Fibroblast of skin of back (primary cell): ENCODE measurements at places on chromosomes 2 and 18.

- DNase-seq = no peak
Observed at GRCh38 chr2:233692648-233693047, at the start of gene UGT1A6. UGT1A6 (plus strand) TSS chr2:233692890; CDS start chr2:233693005, 115 bp downstream.

- DNase-seq = peak; percentile 93
Observed at GRCh38 chr2:161160226-161161073, at the start of gene TANK. TANK (plus strand) TSS chr2:161160428; CDS start chr2:161179663, 19,235 bp downstream.

DNA sequence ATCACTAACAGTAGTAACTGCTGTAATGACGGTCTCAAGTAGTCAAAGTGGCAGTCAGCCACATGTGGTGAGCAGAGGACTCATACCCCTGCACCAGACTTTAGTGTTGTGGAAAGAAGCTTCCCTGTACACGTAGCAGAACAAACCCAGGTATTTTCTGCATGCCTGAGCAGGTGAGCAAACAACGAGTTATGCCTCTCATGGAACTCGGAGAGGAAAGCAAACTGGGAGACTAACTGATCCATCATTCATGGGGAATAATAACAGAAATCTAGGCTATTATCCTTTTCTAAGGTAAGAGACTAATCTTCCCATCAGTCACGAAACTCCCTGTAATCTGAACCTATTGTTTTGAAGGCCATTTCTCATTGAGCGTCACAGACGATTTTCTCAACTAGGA lies 1495.2 kb upstream of the NXPH2 start:
- no peak for DNase-seq

GRCh38 chr18:13511961-13512577 lies 214.3 kb downstream of the FAM210A start:
- DNase-seq = no peak

DNA sequence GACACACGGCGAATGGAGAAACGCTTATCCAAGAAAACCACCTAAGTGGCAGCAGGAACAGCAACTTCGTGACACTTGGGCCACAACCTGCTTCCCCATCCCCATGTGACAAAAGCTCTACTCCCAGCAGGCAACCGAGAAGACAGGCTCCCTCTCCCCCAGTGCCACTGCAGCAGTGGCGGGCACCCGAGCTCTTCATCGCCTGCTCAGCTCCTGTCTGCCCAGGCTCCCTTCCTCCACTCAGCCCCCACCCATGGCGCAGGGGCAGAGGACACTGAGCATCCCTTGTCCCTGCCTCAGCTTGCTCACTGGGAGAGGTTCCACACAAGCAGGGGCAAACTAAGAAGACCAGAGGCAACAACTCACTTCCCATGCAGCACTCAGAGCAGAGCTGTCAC lies 22.9 kb downstream of the SLC66A2 start:
- no peak for DNase-seq

GRCh38 chr2:2233171-2233826 lies 97.8 kb downstream of the MYT1L start:
- DNase-seq = no peak

GRCh38 chr2:1607971-1608688 lies 136.2 kb downstream of the PXDN start:
- no peak for DNase-seq

DNA sequence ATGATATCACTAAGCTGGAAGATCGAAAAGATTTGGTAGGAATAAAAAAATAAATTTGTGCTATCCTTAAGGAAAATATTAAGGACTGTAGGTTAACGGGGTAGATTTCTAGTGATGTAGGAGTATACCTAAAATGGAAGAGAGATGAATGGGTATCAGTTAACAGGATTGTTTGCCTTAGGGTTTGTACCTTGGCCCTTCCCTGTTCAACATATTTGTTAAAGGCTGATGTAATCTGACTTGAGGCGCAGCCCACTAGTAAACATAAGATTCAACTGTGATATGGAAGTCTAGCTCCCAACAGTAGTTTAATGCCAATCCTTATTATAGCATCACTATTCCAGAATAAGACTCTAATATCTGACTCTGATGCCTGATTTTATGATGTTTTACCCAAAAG lies 685.2 kb downstream of the DCC start:
- DNase-seq = no peak

DNA sequence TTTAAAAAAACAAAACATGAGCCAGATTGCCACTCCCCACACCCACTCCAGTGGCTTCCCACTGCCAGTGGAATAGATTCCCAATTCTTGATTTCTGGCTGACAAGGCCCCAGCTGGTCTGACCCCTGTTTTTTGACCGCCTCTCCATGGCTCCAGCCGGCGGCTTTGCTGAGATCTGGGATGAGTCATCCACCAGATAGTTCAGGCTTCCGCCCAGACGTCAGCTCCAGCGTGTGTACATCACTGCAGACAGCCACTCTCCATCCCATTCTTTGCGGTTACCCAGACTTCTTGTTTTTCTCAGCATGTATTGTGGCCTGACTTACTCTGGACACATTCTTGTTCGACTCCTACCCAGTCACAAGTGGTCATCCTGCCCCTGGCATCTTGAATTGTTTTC lies 227.9 kb downstream of the GBX2 start:
- DNase-seq = peak; percentile 98

DNA sequence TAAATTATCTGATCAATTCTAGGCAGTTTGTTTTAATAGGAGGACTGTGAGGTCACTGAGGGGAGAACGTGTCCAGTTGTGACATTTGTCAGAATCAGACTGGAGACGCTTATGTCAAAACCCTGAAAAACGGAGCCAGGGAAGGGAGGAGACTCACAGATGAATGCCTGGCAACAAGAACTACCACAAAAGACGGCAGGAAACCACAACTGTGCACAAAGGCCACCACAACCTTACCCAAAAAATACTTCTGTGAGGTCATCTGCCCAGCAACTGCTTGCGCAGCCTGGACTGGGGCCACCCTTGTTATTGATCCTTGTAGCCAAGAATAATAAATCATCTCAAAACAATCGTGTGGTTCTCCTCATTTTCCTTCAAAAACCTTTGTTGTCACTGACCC lies 173.0 kb upstream of the ALKAL2 start:
- DNase-seq = no peak

DNA sequence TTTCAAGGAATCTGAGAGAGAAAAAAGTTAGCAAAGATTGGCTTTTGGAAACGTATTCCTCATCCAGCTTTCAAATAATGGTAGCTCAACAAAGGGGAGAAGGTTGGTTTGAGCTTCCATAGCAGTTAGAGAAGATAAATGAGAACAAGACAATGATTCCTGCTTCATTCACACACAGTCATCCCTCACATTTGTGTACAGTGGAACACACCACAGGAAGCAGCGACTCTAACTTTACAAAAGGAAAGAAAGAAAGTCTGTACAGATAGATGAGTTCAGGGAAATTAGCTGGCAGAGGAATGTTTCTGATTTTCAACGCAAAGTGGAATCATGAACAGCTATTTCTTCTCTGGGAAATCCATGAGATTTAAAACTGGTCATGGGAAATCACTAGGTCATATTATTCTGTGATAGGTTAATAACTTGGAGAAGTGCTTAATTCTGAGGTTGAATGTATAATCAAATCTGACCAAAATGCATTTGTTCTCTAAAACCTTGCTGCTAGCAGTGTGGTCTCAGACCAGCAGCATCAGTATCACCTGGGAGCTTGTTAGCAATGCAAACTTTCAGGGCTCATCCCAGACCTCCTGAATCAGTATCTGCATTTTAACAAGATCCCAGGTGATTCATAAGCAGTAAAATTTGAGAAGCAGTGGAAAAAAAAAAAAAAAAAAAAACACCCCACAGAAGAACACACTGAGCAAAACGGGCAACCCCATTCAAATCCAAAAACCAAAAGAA lies 112.0 kb downstream of the GRB14 start:
- DNase-seq = no peak

DNA sequence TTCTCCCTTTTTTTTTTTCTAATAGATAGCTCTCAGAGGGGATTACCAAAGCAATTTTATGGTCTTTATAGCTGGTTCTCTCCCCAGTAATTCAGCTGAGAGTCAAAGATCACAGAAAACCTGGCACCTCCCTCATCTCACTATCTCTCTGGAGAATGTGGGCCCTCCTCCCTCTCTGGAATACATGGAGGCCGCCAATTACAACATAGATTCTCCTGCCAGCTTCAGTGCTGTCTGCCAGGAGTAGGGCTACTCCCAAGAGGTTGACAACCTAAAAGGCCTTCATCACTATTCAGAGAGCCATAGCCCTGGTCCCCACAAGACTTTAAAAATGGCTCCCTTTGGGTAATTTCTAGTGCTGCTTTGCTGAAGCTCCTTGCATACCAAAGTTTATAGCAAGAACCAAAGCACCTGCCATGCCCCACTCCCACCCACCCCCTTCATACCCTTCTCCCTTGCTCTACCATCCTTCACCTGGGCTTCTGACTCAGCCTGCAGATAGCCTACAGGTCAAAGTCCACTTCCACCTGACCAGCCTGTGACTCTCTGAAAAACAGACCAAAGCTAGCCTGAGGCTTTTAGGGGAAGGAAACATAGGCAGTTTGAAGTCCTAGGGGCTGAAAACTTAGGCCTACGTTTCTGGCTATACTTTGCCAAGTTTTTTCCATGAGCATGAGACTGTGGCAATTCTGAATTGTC lies 472.3 kb downstream of the TNS1 start:
- no peak for DNase-seq

GRCh38 chr2:159010340-159010739 lies 41.9 kb downstream of the TANC1 start:
- DNase-seq = peak; percentile 83

DNA sequence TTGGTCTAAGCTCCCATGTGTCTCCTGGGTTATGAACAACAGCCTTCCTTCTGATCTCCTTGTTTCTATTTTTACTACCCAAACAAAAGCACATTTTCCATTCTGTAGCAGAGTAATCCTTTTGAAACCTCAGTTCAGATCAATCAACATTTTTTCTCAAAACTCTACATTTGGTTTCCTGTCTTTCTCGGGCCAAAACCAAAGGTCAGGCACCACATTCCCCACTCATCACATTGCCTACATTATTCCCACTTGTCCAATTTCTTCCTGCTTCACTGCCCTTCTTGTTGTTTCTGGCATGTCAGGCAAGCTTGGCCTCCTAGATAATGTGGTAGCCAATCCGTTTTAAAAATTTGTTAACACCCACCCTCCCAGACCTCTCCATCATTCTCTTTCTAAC lies 196.8 kb downstream of the PPP1R1C start:
- no peak for DNase-seq

- DNase-seq = no peak
Observed at GRCh38 chr2:30580391-30580790, 133.3 kb downstream of the LCLAT1 start.

DNA sequence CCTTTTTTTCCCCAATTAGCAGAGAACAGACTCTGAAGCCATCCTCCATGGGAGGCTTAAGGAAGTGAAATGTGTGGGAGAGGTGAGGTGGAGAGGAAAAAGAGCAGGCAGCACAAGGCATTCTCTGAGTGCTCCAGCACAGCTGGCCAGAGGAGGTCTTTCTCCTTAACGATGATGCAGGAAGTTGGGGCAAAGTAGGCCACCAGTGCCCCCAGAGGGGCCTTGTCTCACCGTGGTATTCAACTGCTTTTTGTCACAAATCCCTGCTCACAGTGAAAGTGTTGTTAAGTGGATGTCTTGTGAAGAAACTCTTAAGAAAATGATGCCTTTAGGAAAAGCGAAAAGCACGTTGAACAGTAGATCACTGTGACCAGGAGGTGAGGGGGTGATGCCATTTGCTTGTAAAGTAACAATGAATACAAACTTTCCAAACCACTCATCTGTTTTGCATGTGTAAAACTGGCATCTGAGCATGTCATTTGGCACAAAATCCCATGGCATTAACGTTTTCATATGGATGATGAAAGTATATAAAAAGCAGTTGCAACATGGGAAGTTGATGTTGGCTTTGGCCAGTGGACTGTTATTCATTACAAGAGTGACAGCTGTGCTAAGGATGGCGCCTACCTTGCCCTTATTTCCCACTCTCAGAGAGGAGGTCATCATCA lies 49.2 kb upstream of the CDC42EP3 start:
- DNase-seq = peak; percentile 71

DNA sequence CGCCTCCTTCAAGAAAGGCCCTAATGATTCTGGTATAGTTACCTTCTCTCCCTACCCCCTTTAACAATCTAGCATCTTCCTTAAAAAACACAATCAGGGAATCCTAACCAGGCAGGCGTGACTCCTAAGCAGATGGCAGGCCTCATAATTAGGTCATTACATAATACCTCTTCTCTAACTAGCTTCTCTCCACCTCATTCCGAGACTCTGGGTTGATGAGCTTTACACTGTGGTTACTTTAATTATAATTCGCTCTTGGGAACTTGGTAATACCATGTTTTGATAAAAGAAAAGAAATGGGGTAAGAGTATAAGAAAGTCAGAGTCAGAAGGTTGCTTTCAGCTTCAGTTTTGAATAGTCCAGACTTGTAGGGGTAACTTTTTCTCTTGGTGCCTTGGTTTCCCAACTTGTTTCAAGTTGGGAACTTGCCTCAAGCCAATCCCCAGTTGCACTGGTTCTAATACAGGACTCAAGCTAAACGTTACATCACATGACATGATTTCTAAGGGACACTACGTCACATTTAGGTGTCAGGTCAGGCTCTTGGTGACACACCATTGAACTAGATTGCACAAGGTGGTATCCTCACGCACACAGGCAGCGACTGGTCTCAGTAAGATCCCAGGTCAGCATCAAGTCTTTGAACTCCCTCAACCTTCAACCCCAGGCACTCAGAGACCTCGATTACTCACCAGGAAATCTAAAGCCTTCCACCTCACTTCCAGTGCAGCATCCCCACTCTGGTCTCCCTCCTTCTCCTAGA lies 59.2 kb downstream of the AAK1 start:
- no peak for DNase-seq

DNA sequence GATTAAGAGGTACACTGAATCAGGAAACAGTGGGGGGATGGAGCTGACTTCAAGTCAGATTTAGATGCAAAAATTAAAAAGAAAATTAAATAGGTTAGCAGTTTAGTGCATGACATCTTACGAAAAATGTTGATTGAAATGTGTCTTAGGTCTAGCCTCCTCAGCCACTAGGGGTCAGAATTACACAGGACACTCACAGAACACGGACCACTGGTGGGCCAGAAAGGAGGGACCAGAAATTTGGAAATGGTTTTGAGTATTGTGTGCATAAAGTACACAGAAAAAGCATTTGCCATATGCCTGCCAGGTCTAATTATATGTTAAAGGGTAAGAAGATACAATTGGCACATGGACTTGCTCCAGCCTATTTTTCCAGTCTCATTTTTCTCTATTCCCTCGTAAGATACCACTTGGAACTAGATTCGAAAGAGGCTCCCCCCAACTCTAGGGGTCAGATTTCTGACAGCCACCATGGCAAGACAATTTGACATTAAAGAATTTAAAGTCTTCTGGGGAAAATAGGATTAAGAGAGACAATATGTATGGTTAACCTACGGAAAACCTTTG lies 550.2 kb upstream of the SETBP1 start:
- peak; percentile 54 for DNase-seq

- peak; percentile 48 for DNase-seq
Observed at GRCh38 chr2:180890781-180891180, 89.6 kb upstream of the UBE2E3 start.

GRCh38 chr2:136439064-136439676 lies 321.2 kb upstream of the CXCR4 start:
- DNase-seq = no peak

DNA sequence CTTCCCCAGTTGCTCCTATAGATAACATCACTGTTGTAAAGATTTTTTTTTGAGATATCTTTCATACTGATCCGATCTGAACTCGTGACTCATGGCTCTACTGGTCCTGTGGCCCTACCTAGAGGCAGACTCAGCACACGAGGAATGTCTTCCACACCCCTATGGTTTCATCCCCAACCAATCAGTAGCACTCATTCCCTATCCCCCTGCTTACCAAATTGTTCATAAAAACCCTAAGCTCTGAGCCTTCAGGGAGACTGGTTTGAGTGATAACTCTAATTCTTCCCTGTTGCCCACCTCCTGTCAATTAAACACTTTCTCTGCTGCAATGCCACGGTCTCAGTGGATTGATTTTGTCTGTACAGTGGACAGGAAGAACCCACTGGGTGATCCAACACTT lies 4.2 kb upstream of the SAP130 start:
- no peak for DNase-seq
